Stimulated activated CD8-positive, alpha-beta memory T cell treated with anti-CD3 and anti-CD28 coated beads, Interleukin-15, amount 100 ng/mL, for 24 hours (primary cell): ENCODE measurements at places on chromosomes 4 and X.

GRCh38 chr4:15344041-15344440 is 83.8 kb upstream of the C1QTNF7 start:
- DNase-seq, result no peak

DNA sequence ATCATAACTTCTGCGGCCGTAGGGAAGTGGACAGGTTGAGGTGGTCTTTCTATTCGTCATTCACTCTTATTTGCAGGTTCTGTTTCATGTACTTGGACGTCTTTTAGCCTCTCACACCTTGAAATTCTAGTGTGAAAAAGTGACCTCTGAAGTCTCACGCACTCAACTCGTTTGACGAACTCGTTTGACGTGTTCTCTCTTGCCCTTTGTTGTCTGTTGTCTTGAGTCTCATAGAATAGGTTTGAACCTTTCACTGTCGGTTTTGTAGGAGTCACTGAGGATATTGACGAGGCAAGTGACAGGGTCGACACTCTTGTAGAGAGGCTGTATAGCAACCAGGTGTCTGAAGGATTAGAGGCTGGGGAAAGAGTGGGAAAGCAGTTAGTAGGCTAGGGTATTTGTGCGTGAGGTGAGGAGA is 1.1 kb upstream of the PGRMC2 start:
- no peak for DNase-seq

DNA sequence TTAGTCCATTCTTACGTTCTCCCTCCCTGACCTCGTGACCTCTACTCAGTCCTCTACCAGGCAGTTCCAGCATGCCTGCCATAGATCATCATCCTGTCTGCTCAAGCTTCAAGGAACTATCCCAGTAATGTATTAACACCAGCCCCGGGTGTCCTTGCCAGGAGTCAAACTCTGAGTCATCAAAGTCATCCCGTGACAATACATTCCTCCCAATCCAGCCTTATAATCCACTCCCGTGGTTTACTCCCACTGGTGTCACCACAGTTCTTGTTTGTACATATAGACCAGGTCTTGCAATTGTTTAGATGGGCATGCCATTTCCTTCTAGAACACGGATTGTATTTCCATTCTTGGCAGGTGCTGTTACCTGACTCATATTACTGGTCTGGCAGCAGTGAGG is 68.7 kb upstream of the TAB3 start:
- no peak for DNase-seq

GRCh38 chr4:135177321-135177720 is 975.7 kb upstream of the PABPC4L start:
- no peak for DNase-seq

DNA sequence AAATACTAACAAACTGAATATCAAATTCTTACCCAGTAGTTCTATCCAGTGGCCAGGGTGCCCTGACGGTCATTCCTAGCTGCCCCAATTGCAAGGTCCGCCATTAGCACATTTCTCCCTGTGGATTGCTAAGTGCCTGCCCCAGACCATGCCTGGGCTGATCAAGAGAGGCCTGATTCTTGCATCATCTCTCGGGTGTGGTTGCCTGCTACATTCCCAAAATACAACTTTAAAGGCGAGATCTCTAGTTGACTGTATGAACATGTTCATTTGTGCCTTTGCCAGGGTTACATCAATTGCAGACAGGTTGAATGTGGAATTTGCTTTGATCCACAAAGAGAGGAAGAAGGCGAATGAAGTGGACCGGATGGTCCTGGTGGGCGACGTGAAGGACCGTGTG is 28.0 kb downstream of the PRPS2 start:
- DNase-seq, result no peak

- DNase-seq, result no peak
These were observed 43.5 kb downstream of the GATB start for GRCh38 chr4:151717314-151717713.

- no peak for DNase-seq
These were observed 166.2 kb upstream of the RPS6KA3 start for GRCh38 chrX:20432746-20433387.

- DNase-seq, result no peak
These were observed 17.6 kb upstream of the CXCL5 start for GRCh38 chr4:74016068-74016467.

DNA sequence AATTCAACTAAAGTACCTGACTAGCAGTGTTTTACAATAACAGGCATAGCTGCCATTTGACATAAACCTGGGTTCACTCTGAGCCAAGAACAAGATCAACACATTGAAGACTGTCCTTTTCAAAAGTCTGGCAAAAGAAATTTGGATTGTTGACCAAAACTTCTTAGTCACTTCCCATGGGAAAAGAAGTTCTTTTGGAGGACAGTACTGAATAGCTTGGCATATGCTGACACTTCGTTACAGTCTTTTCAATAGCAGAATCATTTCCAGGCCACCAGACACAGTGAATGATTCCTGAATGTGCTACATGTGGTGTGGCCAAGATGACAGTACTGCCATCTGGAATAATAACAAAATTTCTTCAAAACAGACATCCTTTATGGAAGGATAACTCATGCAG is 560.3 kb downstream of the GRID2 start:
- DNase-seq, result no peak

GRCh38 chrX:151227627-151228026 is 51.2 kb downstream of the GPR50 start:
- no peak for DNase-seq
